ENCODE measurements at places on chromosomes 3 and 15.

DNA sequence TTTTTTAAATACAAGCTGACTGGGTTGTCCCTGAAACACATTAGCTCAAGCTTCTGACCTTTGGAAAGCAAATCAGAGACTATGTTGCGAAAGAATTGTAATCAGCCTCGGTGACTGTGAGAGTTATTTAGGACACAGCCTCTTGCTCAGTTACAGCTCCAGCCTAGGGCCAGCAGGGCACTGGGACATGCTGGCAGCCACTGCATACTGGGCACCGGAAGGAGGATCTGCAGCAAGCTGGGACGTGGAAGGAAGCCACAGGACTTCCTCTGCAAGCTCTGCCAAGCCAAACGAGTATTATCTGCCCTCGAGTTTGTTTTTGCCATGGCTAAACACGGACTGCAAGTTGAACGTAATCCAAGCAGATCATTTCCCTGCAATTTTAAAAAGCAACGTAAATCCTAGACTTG lies 24.4 kb upstream of the COPG1 start:
- DNase-seq, result peak; percentile 84

GRCh38 chr3:191356631-191357439 lies 26.5 kb upstream of the UTS2B start:
- no peak for DNase-seq

- no peak for DNase-seq
Observed at GRCh38 chr3:41324156-41324475, 124.8 kb downstream of the CTNNB1 start.

GRCh38 chr15:63391669-63392360 lies 10.2 kb upstream of the CA12 start:
- DNase-seq, result no peak

GRCh38 chr3:20842594-20843436 lies 656.8 kb upstream of the SGO1 start:
- DNase-seq, result no peak

GRCh38 chr3:43165786-43166185 lies 59.9 kb upstream of the POMGNT2 start:
- DNase-seq, result no peak

- no peak for DNase-seq
Observed at GRCh38 chr15:28918141-28918983, 32.6 kb downstream of the APBA2 start.

- DNase-seq, result no peak
Observed at GRCh38 chr3:149343951-149344350, 10.5 kb upstream of the TM4SF18 start.

DNA sequence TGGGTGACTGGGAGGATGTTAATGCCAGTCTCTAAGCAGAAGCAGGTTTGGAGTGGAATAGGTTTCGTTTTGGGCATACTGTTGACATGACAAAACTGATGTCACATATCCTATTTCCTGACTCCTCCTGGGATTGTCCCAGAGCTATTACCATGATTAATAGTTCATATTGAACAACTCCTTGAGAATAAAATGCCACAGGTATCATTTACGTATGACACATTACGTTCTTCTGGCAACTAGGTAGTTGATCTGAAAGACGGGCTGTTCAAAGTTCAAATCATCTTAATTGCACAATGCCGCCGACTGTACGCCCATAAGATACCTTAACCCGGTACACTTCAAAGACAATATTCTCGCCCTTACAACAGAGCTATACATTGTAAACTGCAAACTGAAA lies 1.4 kb upstream of the RAB5A start:
- DNase-seq, result no peak

GRCh38 chr3:48612309-48612708 lies 2.9 kb upstream of the UQCRC1 start:
- no peak for DNase-seq

GRCh38 chr3:167829071-167829470 lies 93.5 kb downstream of the SERPINI1 start:
- DNase-seq, result no peak

- DNase-seq, result no peak
Observed at GRCh38 chr3:171415070-171415469, 45.1 kb downstream of the TNIK start.

- no peak for DNase-seq
Observed at GRCh38 chr3:113186566-113186965, 24.8 kb upstream of the BOC start.

GRCh38 chr3:139561959-139562676 lies 22.6 kb upstream of the RBP1 start:
- no peak for DNase-seq

- DNase-seq, result no peak
Observed at GRCh38 chr3:162437480-162437879, 940.9 kb downstream of the OTOL1 start.

- DNase-seq, result no peak
Observed at GRCh38 chr15:70050970-70051369, 46.7 kb downstream of the TLE3 start.

DNA sequence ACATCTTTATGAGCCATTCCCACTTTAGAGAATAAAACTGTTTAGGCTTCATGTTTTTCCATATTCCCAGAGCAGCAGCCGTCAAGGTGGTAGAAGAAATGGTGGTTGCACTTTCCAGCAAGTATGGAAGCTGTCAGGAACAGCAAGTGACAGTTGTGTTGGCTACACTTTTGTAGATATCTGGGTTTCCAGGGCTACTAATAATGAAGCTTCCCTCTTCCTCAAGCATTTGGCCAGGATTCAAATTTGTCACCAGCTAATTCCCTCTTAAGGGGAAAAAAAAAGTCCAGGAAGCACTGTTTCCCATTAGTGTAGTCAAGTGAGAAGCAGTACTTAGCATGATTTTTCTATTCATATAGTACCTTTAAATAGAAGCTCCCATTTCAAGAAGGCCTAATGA lies 252.8 kb downstream of the IGSF11 start:
- DNase-seq, result no peak

GRCh38 chr3:111080413-111080812 lies 8.8 kb downstream of the NECTIN3 start:
- DNase-seq, result no peak

- peak; percentile 1 for DNase-seq
Observed at GRCh38 chr3:137792626-137793271, 28.6 kb downstream of the SOX14 start.

GRCh38 chr3:120928991-120929390 lies 21.0 kb downstream of the STXBP5L start:
- DNase-seq, result no peak

DNA sequence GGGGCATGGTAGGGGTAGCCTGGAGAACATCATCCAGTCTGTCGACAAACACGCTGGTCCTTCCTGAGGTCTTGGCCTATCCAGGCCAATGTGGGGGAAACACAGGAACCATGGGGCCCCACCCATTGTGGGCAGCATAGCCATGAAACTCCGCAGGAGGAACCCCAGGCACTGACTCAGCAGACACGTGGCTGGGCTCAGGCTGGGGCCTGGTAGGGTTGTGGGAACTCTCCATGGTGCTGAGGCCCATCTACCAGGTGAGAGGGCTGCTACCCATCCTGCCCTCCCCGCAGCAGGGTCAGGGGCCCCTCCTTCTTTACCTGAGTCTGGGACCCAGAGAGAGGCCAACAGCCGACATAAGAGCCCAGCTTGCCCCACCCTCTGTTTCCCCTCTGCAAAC lies 22.6 kb upstream of the CACNA2D2 start:
- DNase-seq, result peak; percentile 67

DNA sequence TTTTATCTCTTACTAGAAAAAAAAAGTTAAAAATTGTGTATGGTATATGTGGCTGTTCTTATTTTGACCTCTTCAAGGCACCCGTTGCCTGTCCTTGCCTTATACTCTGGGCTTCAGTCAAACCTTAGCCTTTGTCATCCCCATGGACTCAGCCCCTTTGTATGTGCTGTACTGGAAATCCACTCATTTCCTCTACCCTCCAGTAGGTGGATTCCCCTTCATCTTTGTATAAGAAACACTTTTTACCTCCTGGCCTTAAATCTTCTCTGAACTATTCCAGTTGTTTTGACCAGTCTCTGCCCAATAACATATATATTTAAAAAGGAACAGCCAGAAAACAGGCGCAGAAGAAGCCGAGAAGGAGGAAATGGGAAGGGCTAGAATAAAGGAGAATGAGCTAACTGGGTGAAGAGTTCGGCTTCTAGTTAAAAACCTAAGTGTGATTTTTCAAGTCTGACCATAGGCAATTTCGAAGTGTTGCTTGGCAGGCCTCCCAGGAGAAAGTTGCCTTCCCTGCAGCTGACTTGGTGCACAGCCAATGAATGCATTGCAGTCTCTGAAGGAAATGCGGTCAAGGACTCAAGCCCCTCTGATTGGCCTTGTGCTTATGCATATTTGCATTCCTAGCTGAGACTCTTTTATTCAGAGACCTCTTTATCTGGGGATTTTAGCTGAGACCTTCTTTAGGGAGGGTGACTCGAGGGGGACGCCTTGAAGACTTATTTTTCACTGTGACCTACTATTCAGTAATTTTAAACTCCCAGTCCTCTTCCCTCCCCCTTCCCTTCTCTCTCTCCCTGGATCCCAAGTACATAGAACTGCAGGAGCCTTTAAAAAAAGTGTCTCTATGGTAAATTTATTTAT lies 277.4 kb downstream of the ROBO1 start:
- no peak for DNase-seq

DNA sequence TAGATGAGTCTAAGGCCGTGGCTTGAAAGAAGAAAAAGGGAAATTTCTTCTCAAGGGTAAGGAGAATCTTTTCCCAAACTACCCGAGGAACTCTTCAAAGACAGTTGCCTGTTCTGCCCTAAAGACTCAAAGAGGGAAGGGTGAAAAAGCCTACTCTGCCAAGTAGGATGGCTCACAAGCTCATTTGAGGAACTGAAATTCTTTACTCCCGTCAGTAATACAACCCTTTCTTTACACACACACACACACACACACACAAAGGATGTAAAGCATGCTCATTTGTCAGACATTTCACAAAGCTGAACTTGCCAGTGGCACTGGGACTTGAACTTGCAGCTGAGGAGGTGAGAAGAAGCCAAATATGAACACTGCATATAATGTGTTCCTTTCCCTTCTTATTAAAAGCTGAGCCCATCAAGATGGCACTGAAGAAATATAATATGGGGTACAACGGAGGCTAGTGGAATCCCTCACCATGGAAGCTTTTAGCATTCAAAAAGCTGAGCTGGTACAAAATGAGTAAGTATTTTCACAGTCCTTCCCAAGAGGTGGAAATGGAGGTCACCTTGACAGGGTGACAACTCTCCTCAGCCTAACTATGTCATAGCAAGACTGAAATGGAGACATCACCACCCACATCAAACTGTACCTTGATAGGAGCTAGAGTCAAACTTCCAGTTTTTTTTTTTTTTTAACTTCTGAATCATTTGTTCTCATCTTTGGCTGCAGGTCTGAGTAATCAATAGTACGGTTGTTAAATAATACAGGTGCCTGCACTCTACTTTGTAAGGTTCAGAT lies 57.6 kb downstream of the TAFA4 start:
- DNase-seq, result no peak

DNA sequence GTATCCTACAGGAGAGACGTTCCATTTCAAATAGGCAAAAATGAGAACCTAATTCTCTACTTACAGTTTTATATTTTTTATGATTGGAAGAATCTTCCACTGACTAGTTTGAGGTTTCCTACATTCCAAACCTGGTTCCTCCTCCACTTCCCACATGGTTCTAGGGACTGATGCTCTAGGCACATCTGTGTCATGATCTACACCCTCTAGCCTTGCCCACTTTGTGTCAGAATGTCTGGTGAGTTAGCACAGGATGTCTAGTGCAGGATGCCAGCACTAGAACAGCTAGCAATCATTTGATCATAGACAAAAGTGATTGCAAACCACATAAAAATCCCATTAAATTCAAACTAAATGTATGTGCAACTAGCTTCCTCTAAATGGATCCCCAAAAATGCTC lies 26.7 kb upstream of the FILIP1L start:
- no peak for DNase-seq

- no peak for DNase-seq
Observed at GRCh38 chr3:69082361-69082760, 2.2 kb upstream of the UBA3 start.

Data from HL-60 (cell line).